ENCODE measurements at places on chromosomes 11 and 22.

DNA sequence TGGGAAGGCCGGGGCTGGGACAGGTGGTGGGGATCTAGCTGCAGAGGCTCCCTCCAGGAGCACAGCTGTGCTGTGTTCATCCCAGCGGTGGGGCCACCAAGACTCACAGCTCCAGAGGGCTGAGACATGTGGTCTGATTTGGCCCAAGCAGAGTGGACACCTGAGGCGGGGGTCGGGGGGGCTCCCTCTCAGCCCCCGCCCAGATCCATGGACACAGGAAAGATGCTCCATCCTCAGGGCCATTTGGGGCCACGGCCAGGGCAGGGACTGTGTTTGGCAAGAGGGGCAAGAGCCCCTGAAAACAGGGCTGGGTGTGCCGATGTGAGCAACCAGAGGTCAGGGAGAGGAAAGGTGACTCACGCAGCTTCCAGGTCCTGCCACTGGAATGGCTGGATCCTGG lies 219.4 kb downstream of the BRD1 start:
- DNase-seq = no peak

DNA sequence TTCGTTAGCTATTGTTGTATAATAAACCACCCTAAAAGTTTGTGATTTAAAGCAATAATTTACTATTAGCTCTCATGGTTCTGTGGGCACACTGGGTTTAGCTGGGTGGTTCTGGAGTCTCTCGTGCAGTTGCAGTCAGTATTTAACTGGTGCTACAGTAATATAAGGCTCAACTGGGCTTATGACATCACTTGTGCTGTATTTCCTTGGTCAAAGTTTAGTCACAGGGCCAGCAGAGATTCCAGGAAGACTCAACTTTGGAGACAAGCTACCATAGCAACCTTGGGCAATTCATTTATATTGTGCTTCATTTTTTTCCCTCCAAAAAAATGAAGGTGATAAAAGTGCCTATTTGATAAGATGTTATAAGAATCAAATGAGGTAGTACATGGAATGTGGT lies 204.2 kb upstream of the GUCY1A2 start:
- no peak for DNase-seq

DNA sequence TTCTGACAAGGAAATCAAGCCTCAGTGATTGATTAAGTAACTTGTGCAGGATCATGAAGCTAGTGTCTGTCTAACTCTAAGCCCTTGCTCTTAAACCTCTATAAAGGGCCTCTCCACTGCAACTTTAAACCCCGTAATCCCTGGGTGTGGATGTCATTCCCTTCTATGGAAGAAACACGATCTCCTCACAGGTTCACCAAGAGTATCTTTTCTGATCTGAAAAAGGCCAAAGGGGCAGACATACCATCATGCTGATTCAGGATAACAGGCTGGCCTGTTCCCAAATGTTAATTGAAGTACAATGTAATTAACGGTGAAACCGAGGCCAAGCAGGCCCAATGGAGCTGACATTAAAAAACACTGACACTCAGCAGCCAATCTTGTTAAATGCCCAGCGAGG lies 17.1 kb downstream of the TTC12 start:
- no peak for DNase-seq

- DNase-seq = no peak
Observed at GRCh38 chr11:10331548-10332289, 26.8 kb downstream of the ADM start.

DNA sequence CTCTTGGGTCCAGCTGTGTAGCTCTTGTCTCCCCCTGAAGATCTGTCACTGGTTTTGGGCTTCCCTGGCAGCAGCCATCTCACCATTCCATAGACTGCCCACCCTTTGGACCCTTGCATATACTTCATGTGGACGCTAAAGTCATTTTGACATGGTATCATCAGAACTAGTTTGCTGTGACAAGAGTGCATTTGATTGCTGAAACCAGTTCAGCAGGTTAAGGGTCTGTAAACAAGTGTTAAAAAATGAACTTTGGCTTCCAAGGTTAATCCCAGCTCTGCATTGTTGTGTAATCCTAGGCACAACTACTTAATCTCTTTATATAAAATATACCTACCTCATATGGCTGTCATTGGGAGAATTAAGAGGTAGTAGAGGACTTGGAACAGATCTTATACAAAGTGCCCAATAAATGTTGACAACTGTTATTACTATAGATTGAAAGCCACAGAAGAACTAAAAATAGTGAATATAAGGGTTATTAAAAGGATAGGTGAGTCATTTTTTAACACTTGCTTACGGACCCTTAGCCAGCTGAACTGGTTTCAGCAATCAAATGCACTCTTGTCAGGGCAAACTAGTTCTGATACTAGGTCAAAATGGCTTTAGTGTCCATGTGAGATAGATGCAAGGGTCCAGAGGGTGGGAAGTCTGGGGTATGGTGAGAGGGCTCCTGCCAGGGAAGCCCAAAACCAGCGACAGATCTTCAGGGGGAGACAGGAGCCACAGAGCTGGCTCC lies 29.4 kb downstream of the CCDC90B start:
- DNase-seq = no peak
